CD4-positive, alpha-beta T cell treated with Interleukin-4 for 1 hour (primary cell): ENCODE measurements at places on chromosomes 16 and 17.

DNA sequence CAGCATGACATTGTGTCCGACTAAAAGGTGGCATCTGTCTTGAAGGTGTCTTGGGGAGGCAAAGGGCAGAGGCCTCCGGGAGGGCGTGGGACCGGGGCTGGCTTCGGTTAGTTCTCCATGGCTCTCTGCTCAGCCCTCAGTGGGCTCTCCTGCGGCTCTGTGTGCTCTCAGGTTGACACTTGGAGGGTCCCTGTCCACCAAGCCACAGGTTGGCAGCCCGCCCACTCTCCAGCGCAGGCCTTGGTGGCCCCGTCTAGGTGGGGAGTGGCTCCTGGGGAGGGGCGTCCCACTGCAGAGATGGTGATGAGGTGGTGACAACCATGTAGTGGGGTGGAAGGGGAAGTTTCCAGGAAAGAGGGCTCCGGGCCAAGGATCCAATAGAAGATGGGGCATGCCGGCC, 31.6 kb downstream of the ADGRG5 start:
- no peak for DNase-seq

GRCh38 chr16:10296956-10297340, 88.9 kb upstream of the ATF7IP2 start:
- DNase-seq: no peak

- no peak for DNase-seq
These were observed 51.4 kb downstream of the SREBF1 start for GRCh38 chr17:17785407-17785806.

DNA sequence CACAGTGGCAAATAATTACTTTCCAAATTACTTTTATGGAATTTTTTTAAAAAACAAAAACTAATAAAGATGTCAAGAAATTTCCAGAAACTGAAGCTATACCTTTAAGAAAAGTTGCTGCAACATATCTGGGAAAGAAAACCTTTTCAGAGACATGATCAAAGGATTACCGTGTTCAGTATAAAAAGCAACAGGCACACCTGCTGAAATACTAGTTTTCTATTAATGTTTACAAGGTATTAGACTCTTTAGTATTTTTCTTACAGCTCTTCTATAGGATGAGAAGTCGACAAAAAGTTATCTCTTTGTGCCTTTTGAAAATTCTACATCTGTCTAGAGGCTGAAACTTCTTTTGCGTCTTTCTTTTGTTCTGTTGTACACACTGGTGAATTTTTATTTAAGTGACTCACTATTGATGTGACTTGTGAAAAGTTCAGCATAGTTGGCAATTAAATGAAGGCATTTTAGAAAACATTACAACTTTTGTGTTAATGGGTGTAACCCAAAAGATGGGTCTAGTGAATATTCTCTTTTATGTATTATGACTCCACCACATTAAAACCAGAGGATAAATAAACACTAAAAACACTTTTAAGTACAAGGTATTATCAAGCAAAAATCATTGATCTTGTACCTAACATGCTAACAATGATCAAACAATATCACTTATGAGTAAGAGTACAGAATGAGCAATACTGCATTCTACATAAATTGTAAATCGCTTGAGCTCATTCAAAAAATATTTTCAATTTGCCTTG, 23.8 kb downstream of the NACA2 start:
- DNase-seq: no peak

DNA sequence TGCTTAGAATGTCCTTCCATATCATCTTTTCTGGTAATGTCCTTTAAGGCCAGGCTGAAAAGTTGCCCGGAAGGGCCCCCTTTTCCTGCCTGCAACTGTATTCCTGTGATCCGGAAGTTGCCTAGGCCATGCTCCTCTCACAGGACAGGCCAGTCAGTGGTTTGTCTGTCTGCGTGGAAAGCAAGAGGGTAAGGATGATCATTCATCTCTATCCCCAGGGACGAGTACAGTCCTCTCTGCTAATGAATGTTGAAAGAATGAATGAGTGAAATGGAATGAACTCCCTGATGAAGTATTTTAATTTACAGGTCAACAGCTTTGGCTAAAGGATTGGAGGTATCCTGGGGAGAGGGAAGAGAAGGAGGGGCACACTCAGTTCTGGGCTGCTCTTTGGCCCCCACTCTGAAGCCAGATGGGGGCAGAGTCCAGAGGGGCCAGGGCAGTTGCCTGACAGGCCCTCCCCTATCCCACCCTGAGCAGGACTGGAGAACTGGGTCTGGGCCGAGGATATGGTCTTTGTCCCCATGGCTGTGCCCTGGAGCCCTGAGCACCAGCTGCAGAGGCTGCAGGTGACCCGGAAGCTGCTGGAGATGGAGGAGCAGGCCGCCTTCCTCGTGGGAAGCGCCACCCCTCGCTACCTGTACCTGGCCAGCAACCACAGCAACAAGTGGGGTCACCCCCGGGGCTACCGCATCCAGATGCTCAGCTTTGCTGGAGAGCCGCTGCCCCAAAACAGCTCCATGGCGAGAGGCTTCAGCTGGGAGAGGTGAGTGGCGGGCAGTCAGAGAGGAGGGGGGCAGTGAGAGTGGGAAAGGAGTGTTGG, 3.2 kb downstream of the AOC3 start:
- DNase-seq: no peak

DNA sequence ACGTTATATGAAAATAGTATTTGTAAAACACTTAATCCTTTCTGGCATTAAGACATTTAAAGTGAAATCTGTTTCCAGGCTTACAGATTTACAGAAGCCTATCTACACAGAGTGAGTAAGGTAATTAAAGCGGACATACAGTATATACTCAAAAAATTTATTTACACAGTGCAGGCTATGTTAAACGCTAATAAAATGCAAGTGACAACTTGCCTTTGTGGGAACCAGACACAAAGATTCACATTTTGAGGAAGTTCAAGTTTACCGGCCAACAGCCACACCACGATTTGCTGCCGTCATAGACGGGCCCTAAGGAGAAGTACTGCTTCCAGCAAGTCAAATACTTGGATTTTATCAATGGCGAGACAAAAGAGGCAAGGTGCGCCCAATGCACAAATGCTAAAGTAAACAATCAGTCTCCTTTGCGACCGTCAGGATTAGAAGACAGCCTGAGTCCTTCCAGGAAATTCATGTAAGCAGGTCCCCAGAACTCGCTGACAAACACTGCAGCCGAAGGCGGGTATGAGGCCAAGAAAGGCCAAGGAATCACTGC, 801 bp downstream of the VPS35 start:
- DNase-seq: peak; percentile 72

DNA sequence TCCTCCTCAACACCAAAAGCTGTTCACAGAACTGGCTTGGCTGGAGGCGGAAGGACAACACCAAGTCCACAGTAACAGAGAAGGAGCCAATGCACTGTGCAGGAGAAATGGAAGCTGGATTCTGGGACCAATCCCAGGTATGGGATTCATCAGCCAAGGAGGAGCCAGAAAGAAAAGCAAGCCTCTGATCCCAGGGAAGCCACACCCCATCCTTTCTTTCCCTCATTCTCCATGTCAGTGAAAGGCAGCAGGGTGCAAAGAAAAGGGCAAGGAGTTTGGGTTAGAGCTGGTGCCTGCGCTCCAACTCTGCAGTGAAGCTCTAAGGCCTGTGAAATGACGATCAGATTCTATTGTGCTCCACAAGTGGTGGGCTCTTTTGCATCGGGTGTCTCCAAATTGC, 11.0 kb downstream of the DCAKD start:
- DNase-seq: no peak

DNA sequence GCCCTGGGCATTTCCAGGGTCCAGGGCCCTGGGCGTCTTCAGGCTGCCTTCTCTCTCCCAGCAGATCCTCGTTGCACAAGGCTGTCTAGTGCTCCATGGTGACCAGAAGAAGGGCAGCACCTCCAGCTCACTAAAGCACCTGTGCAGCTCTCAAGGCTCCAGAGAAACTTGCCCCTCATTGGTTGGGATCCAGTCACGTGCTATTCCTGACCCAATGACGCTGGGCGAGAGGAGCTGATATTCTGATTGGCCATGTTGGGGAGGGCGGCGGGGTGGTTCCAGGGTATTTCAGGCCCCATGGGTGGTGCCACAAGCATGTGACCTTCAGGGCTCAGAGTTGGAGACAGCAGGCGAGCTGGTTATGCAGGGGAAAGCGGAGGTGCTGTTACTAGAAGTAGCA, 309.1 kb downstream of the TOX3 start:
- no peak for DNase-seq

- no peak for DNase-seq
These were observed 108.9 kb downstream of the CDH13 start for GRCh38 chr16:82735673-82736091.

DNA sequence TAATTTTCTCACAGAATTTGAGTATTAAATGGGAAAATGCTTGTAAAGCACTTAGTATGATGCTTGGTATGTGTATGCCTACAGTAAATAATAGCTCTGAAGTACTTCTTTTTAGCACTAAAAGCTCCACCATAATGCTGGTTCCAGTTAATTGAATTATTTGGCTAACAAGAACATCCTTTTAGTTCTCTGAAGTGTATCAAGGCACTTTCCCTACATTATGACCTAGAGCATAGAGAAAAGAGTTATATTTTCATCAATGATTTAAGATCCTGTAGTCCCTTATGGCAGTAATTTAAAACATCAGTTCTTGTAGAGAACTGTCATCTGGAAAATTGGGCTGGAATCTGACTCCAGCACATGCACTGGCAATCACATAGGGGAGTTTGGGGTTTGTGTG, 21.9 kb upstream of the PHAF1 start:
- DNase-seq: no peak

DNA sequence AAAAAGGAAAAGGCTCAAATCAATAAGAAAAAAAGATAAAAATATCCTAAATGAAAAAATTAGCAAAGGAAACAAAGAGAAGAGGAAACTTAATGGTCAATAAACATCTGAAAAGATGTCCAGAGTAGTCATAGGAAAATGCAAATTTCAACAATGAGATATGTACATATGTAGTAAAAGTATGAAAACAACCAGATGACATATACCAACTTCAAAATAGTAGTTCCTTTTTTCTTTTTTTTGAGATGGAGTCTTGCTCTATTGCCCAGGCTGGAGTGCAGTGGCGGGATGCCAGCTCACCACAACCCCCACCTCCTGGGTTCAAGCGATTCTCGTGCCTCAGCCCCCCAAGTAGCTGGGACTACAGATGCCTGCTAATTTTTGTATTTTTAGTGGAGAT, 21.7 kb upstream of the NFAT5 start:
- no peak for DNase-seq

- DNase-seq: no peak
These were observed 45.1 kb downstream of the TNFRSF13B start for GRCh38 chr17:16926571-16927451.

DNA sequence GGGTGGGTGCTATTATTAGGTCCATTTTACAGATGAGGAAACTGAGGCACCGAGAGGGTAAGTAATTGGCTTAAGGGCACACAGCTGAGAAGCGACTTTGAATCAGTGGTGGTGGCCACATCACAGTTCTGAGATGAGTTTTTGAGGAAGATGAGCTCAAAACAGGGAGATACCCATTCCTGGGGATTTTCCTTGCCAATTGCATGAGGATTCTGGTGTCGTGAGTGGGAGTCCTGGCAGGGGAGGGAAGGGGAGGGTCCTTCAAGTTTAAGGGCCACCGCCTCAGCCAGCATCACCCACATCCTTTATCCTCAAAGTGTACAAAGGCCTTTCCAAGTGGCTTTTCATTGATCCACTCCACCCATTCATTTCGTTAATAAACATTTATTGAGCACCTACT, 45.3 kb downstream of the IL21R start:
- no peak for DNase-seq

DNA sequence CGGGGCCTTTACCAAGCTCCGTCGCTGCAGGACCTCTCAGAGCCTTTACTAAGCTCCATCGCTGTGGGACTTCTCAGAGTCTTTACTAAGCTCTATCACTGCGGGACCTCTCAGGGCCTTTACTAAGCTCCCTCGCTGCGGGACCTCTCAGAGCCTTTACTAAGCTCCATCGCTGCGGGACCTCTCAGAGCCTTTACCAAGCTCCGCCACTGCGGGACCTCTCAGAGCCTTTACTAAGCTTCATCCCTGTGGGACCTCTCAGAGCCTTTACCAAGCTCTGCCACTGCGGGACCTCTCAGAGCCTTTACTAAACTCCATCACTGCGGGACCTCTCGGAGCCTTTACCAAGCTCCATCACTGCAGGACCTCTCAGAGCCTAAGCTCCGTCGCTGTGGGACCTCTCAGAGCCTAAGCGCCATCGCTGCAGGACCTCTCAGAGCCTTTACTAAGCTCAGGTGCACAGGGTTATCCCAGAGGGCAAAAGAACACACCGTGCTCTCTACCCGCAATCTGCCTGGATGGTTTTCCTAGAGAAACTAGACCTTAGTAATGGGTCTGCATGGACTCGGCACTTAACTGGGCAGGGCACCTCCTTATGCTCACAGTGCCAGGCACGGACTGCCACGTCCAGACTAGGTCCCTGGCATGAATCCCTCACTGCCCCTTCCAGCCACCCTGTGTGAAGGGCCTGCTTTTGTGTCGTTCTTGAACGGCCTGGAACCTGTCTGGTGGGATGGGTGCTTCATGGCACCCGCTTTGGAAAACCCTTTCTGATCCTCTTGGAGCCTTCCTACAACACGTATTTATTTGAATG, 69.2 kb upstream of the DOC2B start:
- no peak for DNase-seq

DNA sequence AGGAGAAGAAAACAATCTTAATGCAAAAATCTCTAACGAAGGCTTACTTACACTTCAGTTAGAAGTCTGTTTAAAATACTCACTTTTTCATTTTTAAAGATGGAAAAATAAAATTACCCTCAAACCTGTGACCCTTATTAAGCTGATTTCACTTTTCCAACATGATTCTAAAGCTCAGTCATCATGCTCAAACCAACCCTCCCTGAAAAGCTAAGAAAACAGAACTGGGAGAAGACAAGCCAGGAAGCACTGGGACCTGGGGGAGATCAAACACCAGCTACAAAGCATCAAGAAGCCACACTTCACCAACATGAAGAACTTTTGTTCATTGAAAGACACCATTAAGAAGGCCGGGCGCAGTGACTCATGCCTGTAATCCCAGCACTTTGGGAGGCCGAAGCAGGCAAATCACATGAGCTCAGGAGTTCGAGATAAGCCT, 88.8 kb downstream of the LITAF start:
- no peak for DNase-seq

DNA sequence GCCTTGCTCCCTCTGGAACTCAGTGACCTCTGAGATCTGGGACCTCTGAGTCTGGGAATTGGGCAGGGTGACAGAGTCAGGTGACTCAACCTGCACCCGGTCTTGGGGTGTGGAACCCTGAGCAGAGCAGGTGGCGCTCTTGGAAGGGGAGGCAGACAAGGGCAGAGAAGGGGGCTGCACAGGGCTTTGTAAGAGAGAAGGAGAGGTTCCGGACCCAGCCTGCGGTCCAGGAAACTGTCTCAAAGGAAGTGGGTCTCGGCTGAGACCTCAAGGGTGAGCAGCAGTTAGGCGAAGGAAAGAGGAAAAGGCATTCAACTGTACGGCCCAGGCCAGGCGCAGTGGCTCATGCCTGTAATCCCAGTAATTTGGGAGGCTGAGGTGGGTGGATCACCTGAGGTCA, 10.0 kb upstream of the RIPOR1 start:
- no peak for DNase-seq

- no peak for DNase-seq
These were observed 45.6 kb downstream of the CBFA2T3 start for GRCh38 chr16:88931373-88931900.

GRCh38 chr16:57039148-57039812, 49.9 kb downstream of the NLRC5 start:
- DNase-seq: no peak
